ENCODE measurements at places on chromosomes 7 and 10.

DNA sequence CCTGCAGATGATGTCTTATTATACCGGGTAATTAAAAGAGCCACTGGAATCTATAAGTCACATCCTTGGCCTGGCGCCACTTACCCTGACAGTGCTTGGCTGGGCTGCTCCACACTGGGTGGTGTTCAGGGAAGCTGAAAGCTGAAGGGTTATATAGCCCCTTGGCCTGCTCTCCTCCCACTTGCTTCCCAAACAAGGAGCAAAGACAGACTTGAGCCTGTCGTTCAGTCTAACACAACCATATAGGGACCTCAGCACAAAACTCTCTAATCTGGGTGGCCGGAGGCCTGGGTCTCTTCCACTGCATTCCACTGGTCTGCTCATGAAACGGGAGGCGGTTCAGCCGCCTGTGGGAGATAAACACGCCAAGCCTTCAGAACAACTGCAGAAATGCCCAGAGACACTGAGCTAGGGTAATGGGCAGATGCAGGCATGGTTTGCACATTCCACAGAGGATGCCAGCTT is at the start of gene ACTA2:
Gene ACTA2 (minus strand): TSS at position 127 of the 465 bp plus-strand sequence. CDS start 3,843 bp downstream, outside the sequence.
- DNase-seq: no peak

GRCh38 chr10:5666008-5666840 is at the start of gene ASB13:
TSS of gene ASB13 (minus strand) at chr10:5666595. CDS start at chr10:5666551, 44 bp downstream.
- DNase-seq: no peak

- no peak for DNase-seq
These were observed 57.2 kb downstream of the ITIH5 start for GRCh38 chr10:7609556-7609955.

DNA sequence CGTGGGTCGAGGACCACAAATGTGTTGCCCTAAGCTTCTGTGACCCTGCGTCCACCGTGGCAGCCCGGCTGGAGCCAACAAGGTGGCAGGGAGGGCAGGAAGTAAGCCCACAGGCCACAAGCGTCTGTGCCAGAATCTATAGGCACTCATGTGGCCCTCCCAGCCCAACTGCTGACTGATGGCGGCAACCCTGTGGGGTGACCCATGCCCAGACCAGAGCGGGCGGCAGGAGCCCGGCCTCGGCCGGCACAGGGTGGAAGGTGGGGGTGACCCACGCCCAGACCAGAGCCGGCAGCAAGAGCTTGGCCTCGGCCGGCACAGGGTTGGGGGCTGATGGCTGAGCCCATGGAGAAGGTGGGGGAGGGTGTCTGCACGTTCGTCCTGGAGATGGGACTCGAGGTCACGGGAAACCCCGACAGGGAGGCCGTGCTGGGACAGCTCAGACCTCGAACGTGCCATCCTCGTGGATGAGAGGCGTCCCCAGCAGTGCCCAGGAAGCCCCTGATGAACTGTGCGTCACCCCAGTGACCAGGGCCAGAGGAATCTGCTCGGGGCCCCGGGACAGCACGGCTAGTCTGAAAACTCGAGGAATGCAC is 181.0 kb downstream of the ELFN1 start:
- DNase-seq: no peak

- DNase-seq: no peak
These were observed 185.2 kb downstream of the CACNB2 start for GRCh38 chr10:18325410-18325809.

- no peak for DNase-seq
These were observed 91.7 kb downstream of the SLC25A40 start for GRCh38 chr7:87784424-87784823.

DNA sequence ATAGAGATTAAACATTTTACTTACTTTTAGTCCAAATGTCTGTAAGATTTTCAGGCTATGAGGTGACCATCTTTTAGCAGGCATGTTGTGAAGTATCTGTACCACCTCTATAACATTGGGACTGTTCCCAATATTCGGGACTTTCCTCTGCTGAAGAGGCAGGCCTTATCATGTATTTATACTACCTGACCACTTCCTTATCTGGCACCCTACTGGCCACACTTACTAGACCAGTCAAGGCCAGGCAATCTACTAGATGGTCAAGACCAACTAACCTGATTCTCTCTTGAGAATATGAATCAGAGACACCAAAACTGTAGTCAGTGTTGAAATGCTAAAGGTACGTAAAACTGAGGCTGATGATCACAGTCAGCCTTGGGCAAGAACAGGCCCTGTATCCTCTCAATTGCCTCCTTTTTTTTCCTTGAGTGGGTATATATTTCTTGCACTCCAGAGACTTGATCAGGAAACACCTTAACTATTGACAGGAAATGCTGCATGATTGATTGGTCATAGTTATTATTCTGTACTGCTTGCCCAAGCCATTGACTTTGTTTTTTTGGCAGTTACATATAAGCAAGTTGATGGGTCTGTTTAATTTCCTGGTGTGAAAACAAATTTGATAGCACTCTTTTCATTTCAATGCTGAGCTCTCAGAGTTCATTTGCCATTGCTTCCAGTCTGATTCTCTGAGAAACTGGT is 5.2 kb upstream of the PRKAR2B start:
- no peak for DNase-seq

- DNase-seq: no peak
These were observed 200.3 kb upstream of the SVIL start for GRCh38 chr10:29835055-29835454.

- DNase-seq: no peak
These were observed 421.7 kb upstream of the NUPR2 start for GRCh38 chr7:56537952-56538351.

- DNase-seq: no peak
These were observed 16.5 kb downstream of the ABCC2 start for GRCh38 chr10:99798920-99799319.

DNA sequence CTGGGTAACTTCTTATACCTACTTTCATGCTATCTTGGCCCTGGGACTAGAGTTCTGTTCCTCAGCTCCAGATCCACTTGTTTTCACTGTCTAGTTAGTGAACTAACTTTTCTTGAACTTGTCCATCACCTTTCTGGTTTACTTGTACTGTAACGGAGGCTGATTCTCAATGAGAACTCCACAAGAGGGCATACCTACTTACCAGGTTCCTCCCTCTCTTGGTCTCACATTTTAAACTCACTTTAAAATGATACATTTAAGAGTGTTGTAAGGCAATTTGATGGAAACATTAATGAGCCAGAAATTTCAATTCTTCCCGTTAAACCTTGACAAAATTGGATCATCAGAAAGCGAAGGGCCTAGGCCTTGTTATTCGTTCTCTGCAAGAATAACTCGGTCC is 111.6 kb downstream of the MAGI2 start:
- DNase-seq: no peak

DNA sequence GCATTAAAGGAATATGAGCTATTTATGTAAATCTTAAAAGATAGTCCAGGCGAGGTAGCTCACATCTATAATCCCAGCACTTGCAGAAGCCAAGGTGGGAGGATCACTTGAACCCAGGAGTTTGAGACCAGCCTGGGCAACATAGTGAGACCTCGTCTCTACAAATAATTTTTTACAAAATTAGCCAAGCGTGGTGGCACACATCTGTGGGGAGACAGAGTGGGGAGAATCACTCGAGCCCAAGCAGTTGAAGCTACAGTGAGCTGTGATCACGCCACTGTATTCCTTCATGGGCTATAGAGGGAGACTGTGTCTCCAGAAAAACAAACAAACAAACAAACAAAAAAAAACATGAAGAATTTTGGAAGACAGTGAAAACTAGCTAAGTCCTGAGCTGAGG is 28.4 kb downstream of the HERC4 start:
- DNase-seq: no peak

DNA sequence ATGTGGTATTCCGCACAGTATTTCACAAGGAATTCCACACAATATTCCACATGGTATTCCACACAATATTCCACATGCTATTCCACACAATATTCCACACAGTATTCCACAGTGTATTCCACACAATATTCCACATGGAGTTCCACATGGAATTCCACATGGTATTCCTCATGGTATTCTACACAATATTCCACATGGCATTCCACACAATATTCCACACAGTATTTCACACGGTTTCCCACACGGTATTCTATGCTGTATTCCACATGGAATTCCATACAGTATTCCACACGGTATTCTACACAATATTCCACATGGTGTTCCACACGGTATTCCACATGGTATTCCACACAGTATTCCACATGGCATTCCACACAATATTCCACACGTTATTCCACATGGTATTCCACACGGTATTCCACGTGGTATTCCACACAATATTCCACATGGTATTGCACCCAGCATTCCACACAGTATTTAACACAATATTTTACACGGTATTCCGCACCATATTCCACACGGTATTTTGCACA is 137.3 kb upstream of the CHST15 start:
- DNase-seq: no peak

GRCh38 chr10:129888784-129889616 is 75.1 kb downstream of the EBF3 start:
- DNase-seq: no peak

GRCh38 chr10:117694190-117694589 is 151.6 kb downstream of the EMX2 start:
- DNase-seq: no peak

DNA sequence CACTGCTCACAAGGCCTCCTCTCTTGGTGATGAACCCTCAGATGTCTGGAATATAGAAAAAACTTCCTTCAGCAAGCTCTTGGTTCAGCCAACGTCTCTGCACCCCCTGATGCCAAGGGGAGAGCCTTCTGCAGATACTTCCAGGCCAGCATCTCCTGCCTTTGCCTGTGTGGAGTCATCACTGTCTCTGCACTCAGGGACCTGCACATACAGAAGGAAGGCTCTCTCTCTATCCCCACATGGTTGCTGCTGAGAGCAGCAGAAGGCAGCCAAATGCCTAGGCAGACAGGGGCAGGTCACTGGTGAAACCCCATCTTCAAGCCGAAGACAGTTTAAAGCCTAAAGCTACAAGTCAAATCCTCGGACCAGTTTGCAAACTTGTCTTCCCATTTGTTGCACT is 137.6 kb downstream of the WDR11 start:
- DNase-seq: no peak

DNA sequence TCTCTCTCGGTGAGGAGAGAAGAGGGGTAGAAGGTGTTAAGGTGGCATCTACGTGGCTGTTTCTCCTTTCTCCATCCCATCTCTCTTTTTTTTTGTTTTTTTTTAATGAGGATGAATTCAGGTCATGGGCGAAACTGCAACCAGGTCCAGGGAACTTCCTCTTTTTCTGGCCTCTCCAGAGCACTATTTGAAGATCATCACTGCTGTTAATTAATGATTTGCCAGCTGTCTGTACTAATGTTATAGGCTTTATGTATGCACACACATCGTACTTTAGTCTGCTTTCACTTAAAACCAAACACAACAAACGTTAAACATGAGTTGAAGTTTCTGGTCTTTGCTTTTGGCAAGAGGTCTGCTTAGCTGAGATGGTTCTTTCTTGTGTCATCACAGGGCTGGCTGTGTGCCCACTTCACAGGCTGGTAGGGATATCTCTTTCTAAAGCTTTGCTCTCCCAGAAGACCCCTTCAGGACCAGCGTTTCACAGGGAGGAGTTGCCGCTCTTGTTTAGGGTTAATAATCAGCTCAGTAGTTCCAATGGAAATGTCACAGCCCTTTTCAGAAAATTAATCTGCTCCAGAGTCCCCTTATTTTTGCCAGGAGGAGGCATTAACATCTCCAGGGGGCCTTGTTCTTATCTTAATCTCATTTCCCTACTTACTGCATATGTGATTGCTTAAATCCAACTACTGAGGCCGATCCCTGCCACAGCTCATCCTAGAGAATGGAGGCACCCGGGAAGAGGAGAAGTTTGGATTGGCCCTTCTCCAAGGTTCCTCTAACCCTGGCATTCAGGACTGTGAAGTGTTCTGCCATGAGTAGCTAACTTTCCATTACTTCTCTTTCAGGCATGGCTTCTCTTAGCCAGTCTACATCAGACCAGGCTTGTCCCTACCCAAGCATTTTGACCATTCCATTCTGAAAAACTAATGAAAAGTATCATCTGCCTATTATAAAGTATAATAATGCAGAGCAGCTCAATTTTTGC is 273.9 kb upstream of the NFE2L3 start:
- no peak for DNase-seq

- DNase-seq: no peak
These were observed 34.8 kb upstream of the INMT start for GRCh38 chr7:30717181-30717580.

DNA sequence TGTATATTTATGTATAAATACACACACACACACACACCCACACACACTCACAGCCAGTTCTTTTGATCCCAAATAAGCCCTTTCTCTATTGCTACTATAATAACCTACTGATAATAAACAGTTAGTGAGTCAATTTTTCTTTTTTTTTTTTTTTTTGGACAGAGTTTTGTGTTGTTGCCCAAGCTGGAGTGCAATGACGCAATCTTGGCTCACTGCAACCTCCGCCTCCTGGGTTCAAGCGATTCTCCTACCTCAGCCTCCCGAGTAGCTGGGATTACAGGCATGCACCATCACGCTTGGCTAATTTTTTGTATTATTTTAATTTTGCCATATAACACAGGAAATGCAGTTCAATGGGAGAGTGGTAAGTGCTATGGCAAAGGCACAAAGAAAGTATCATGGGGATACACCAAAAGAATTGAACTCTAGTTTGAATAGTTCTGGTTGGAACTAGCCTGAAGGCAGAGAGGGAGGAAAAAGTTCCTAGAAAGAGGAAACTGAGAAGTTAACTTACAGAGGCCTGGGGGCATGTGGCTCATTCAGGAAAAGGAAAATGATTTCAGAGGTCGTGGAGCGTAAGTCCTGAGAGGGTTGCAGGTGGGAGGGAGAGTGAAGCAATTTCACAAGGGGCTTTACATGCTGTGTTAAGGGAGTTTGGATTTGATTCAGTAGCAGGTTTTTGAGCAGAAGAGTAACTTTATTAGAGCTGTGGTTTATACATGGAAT is 44.4 kb upstream of the JCAD start:
- DNase-seq: no peak

- DNase-seq: no peak
These were observed 183.4 kb downstream of the PIP4K2A start for GRCh38 chr10:22531008-22531407.

DNA sequence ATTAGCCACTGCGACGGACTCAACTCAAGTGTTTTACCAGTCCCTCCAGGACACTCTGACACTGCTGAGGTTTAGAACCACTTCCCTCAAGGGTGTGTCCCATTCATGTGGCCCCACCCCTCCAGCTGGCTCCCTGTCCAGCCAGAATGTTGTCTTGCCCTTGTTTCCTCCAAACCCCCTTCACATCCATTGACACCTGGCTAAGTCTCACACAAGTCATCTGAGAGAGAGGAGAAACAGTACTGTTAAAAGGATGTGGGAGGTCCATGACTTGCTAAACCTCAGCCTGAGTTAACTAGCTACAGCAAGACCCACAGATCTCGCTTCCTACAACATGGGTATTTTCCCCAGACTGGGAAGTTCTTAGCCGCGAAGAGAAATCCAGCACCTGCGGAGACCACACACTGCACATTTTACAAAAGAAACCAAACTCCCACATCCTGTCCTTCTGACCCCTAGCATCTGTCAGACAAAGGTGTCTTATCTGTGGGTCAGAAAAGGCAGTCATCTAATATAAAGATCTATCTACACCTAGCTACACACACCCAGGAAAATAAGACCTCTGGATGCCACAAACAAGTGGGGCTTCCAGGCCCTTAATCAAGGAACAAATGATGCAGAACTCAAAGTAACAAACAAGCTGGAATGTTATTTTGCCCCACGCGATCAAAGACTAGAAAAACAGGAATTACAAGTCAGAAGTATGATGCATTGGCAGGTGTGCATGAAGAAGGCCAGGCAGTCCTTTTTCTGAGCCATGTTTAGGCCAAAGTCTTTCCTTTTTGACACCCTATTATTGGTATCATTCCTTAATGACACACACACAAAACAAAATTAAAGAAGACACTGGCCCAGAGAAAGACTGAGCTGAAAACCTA is 13.9 kb downstream of the OSBPL3 start:
- no peak for DNase-seq

GRCh38 chr7:74404741-74405140 is 49.0 kb upstream of the GTF2IRD1 start:
- DNase-seq: no peak

GRCh38 chr7:42192851-42193461 is 44.1 kb downstream of the GLI3 start:
- no peak for DNase-seq

Data from activated CD4-positive, alpha-beta T cell treated with anti-CD3 and anti-CD28 coated beads for 1 hour (primary cell).